Central memory CD4-positive, alpha-beta T cell (primary cell): ENCODE measurements at places on chromosomes 1 and 21.

DNA sequence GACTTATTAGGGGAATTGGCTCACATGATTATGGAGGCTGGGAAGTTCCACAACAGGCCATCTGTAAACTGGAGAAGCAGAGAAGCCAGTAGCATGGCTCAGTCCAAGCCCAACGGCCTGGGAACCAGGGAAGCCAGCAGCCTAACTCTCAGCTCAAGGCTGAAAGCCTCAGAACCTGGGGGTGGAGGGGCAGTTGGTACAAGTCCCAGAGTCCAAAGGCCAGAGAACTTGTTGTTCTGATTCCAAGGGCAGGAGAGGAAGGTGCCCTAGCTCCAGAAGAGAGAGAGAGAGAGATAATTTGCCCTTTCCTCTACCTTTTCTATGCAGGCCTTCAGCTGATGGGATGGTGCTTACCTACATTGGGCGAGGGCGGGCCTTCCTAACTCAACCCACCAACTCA lies 55.3 kb downstream of the MAN1C1 start:
- DNase-seq, result no peak

- no peak for DNase-seq
Measured at GRCh38 chr1:110205591-110206155, 4.4 kb upstream of the KCNC4 start.

GRCh38 chr1:10613340-10613739 lies 138.6 kb downstream of the PEX14 start:
- no peak for DNase-seq

DNA sequence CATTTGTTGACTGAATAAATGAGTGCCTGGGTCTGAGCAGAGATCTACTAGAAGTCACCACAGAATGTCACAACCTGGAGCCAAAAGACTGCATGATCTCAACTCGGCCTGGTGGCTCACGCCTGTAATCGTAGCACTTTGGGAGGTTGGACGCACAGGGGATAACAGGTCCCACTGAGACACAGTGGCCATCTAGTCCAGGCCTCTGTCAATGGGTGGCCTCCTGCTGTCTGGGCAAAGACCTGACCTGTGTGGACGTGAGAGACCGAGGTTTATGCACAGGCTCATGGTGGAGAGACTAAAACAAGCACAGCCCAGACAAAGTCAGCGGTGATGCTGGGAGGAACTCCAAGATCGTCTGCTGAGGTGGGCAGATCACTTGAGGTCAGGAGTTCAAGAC lies 103.0 kb upstream of the BACE2 start:
- DNase-seq, result no peak

GRCh38 chr1:165903672-165904071 lies 76.3 kb downstream of the UCK2 start:
- no peak for DNase-seq

DNA sequence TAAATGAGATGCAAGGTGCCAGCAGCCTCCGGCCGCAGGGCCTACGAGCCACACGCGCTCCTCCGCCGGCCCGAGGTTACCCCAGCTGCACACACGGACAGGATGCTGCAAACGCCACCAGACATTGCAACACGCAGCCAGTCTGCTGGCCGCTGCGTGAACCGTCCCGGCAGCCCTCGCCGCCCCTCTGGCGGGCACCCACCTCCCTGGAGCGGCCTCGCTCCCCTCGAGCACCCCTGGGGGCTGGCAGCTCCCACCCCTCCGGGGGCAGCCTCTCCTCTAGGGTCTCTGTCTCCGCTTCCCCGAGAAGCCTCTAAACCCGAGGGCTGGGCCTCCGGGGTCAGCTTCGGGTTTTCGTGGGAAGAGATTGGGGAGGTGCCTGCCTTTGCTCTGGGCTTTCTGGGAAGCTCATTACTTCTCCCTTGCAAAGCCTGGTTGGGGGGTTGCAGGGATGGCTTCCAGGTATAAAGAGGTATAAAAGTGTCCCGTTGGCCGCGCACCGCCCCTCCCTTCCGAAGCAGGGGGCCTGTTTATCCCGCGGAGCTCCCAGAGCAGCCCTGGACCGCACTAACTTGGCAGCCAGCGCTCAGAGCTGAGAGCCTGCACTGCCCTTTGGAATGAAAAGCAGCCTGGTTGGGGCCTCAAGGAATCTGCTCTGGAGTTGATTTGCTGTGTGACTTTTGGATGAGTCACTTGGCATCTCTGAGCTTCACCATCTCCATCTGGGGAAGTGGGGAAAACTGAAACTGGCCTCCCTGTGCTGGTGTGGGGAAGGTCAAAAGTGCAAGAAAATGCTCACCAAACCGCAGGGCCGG lies 21.8 kb downstream of the DHRS3 start:
- no peak for DNase-seq
